ENCODE measurements at places on chromosomes 3 and 15.
A peak's percentile ranks its signal among the peaks of the same experiment; 100 is the strongest.

DNA sequence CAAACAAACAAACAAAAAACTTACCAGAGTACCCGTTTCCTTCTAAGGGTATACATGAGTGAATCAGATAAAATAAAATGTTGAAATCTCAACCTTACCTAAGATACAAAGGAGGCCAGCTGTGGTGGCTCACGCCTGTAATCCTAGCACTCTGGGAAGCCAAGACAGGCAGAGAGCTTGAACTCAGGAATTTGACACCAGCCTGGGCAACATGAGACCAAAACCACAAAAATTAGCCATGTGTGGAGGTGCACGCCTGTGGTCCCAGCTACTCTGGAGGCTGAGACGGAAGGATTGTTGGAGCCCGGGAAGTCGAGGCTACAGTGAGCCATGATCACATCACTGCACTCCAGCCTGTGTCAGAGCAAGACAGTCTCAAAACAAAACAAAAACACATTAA, 11.0 kb upstream of the FAM219B start:
- DNase-seq = no peak

DNA sequence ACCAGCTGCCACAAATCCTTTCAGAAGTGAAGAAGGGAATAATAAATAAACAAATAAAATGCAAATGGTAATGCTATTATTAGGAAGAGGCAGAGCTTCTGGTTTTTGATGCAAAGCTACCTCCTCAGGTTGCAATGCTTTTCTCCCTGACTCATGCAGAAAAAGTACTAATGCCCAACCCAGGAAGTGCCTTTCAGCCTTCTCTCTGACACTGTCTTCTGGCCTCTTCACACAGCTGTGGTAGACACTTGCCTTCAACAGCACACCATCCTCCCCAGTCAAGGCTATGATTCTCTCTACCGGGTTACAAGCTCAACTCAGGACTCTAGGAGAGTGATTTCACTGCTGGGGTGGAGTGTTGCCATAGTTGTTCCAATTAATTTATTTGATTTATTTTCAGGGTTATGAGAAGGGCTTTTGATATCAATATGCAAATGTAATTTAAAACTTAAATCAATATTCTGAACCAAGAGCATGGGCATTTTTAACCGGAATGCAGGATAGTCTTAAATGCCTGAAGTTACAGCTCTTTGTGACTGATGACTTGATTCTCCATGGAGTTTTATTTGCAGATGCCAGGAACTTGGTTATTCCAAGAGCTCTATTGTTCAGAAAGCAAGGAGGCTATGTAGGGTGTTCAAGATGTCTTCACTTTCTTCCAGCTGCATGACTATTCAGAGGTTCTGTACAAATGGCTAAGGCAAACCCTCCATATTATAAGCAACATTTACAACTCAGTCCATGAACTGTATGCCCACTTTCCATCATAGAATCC, 27.1 kb upstream of the GALNT15 start:
- DNase-seq = peak; percentile 59

DNA sequence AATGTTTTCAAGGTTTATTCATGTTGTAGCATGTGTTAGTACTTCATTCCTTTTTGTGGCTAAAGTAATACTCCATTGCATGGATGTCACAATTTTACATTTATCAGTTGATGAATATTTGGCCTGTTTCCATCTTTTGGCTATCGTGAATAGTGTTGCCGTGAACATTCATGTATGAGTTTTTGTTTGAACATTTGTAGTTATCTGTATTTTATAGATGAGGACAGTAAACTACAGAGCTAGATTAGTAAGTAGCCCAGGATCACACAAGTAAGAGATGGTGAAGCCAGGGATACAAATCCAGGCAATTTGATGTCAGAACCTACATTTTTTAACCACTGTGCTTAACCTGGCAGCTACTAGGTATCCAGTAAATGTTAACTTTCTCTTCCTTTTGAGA, 63.2 kb downstream of the ASTE1 start:
- DNase-seq = no peak

- DNase-seq = peak; percentile 82
Measured at GRCh38 chr3:115975353-115975752, 352.0 kb downstream of the GAP43 start.

DNA sequence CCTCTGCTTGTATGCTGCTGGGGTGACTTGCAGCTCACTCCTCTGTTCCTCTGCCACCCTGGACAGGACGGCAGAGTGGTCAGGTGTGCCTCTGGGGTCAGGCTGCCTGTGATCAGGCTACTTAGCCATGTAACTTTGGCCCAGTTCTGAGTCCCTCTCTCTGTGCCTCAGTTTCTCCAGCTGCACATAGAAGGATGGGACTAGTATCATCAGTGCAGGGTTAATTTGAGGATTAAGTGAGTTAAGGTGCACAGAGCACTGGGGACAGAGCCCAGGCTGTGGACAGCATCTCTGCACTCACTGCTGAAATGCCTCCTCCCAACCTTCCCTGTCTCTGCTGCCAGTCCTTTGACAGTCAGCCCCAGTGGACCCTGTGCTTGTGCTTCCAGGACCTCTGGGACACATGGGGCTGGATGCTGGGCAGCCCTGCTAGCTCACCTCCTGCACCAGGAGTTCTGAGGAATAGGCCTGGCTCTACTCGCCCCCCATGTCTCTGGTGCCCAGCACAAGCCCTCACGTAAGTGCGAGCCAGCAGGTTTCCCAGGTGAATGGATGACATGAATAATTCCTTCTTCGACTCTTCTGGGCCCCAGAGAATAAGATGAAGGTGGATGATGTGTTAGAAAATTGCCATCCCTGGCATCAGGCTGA, 19.3 kb upstream of the PRR23E start:
- no peak for DNase-seq

DNA sequence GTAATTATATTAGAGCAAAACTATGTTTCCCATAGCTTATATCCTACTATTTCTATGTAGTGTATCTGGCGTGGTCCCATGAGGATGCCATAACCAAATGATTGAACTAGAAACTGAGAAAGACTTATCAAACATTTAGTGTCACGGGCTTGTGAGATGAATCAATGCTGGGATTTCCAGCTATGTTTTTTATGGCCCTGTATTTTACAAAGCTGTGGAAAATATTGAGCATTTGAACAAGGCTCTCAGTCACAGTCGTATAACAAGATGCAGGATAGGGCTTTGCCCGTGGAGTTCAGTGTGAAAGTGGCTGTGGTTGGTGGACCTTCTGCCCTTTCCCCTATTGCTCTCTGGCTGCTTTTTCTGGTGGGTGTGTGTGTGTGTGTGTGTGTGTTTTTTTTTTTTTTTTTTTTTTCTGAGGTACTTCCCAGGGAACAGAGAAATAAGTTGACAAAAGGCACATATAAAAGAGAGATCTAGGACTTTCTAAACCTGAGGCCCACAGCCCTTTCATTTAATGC, 60.7 kb downstream of the CACNA1D start:
- no peak for DNase-seq

DNA sequence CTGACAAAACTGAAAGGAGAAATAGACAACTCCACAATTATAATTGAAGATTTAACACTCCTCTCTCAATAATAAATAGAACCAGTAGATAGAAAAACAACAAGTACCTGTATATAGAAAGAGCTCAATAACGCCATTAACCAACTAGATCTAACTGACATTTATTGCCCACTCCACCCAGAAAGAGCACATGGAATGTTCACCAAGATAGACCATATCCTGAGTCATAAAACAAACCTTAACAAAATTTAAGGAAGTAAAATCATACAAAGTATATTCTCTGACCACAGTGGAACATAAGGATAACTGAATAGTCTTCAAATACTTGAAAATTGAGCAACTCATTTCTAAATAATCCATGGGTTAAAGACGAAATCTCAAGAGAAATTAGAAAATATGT, 25.1 kb downstream of the KBTBD12 start:
- peak; percentile 37 for DNase-seq

- DNase-seq = no peak
Measured at GRCh38 chr3:27963519-27963918, 241.4 kb upstream of the EOMES start.
